Fibroblast of upper back skin (primary cell): ENCODE measurements at places on chromosomes 2 and 18.

GRCh38 chr2:232894251-232894650 is 24.2 kb downstream of the SNORC start:
- no peak for DNase-seq

GRCh38 chr18:1383465-1383864 is 478.8 kb downstream of the ADCYAP1 start:
- DNase-seq: no peak

GRCh38 chr2:193348055-193348454 is 1153.3 kb upstream of the TMEFF2 start:
- DNase-seq: no peak

GRCh38 chr18:68436485-68436884 is 278.4 kb downstream of the TMX3 start:
- no peak for DNase-seq

DNA sequence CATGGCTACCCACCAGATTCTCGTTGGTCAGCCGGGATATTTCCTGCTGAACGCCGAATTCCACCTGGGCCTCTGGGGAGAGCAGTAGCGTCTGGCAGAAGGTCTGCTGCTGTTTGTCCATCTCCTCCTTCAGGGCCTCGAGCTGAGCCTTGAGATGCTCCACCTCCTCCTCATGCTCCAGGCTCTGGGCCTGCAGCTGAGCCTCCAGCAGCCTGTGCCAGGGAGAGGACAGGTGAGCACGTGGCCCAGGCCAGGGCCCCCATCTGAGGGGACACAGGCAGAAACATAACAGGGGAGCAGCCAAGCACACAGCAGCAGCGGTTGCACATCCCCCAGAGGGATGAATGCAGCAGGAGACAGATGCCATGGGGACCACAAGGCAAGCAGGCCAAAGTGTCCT is 40.1 kb upstream of the ACAA2 start:
- no peak for DNase-seq

- DNase-seq: no peak
Measured at GRCh38 chr18:74870950-74871349, 273.3 kb downstream of the ZNF407 start.

DNA sequence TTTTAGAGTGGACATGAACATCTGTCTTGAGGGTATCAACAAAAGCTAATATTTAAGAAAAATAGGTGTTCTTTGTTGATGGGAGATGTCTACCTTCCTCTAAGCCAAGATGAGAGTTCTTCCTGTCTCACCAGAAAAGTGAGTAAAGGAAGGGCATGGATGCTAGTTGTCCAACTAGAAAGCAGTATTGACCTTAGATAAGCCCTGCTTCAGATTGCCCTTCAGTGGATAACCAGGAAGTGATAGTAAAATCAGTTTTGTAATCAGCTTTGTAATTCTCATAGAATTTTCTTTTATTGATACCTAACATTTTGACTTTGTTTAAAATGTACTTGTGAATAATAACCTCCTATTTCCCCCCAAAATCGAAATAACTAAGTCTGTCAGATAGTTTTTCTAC is 134.7 kb downstream of the ZNF407 start:
- no peak for DNase-seq

DNA sequence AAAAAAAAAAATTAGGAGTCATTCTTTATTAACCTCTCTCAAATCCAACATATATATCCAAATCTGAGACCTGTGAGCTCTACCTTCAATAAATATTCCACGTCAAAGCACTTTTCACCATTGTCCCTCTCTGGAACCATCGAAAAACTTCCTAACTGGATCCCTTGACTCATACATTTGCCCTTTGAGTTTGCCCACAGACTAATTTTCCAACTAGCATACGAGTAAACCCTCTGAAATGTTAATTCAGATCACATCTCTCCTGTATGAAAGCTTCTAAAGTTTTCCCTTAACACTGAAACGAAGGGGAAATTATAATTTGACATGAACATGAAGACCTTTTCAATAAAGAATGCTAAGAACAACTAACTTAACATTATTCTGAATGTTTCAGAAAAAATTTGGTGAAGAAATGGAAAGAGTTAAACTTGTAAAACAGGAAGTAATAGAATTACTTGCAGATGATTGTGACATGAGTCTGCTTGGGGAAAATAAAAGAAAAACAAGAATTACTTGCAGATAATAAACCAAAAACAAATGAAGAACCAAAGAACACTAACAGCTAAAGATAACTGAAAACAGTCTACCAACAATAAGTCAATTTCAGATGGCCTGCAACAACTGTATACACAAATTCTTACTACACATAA is 110.6 kb downstream of the C2orf74 start:
- DNase-seq: no peak

GRCh38 chr2:134683561-134684112 is 35.2 kb downstream of the TMEM163 start:
- no peak for DNase-seq

- no peak for DNase-seq
Measured at GRCh38 chr2:27307545-27308358, 493 bp downstream of the UCN start.

DNA sequence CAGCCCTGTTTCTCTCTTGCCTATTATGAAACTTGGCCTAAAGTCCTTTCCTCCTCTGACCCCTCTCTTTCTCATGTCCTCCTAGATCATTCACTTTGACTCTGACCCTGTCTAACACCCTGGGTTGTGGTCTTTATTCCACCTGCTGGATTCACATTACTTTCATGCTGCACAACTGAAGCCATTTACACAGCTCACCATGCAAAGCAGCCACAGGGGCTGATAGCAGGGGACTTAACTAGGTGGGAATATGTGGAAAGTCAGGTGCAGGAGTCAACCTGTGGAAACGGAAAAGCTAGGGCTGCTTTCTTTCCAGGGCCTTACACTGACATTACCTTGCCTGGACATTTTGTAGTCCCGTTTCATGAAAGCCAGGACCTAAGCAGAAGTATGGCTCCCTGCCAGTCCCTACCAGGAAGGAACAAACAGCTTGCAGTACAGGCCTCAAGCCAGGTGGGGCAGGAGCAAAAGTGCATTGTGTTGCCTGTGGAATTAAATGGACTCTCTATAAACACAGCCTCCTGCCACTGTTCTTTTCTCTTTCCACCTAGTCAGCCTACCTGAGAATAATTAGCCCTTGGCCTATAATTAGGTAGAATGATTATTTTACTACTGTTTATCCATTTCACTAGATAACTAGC is 11.8 kb downstream of the MAPRE3 start:
- DNase-seq: peak; percentile 13

DNA sequence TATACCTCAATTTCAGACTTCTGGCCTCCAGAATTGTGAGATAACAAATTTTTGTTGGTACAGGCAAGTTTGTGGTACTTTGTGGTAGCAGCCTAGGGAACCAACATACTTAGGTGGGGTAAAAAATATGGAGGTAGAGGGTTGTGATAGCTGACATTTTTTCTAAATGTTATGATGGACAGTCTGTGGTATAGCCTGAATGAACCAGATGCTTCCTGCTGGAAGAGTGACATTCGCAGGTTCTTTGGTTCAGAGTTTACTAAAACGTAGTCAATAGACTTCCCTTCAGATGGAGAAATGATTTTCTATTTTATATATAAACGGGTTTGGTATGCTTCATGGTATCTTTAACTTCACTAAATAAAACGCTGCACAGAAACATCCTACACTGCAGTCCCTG is 42.8 kb downstream of the PMAIP1 start:
- no peak for DNase-seq

- no peak for DNase-seq
Measured at GRCh38 chr2:64193491-64193890, 49.3 kb upstream of the PELI1 start.
